ENCODE measurements at places on chromosomes 12 and 14.

- DNase-seq, result no peak
Measured at GRCh38 chr12:79174626-79175025, 310.1 kb downstream of the SYT1 start.

- no peak for DNase-seq
Measured at GRCh38 chr12:13210236-13211190, 14.0 kb downstream of the EMP1 start.

- DNase-seq, result no peak
Measured at GRCh38 chr14:101184572-101184971, 281.1 kb upstream of the RTL1 start.

DNA sequence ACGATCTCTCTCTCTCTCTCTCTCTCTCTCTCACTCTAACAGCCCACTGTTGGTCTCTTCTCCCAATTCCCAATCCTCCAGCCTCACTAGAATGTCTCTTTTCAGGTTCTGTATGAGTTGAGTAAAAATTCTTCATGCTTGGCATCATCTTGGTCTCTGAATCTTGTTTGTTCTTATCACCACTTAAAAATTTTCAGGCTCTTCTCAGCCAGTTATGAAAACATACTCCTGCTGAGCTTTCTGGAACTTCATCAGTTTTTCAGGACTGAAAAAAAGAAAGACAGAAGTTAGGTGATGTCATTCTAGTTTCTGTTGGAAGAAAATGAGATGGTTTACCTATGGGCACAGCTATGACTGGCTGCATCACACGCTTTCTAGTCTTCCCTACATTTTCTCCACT, 11.5 kb upstream of the IL22 start:
- DNase-seq, result no peak

DNA sequence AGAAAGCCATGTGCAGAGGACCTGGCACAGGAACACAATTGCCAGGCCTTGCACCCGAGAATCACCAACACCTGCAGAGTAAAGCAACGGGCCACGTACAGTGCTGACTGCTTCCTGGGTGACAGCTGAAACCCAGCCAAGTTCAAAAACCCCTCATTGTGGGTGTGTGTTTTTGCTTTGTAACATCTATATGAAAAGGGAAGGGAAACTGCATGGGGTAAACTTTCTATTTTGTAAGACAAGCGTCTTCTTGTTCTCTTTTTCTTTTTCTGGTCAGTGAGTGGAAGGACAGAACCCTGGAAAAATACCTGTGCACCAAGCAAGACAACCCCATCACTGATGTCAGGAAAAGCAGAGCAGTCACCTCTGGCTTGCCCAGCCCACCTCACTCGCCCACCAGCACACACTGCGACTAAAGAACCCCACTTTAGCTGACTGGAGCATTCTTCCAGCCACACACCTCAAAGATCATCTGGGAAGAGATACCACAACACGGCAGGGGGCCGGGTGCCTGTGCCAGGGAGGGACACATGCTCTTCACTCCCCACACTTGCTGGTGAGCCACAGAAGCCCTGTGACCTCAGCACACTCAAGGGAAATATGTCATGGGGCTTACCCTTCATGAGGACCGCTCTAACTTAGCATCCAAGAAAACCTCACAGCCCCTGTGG, 172.3 kb downstream of the NDUFA12 start:
- DNase-seq, result no peak

DNA sequence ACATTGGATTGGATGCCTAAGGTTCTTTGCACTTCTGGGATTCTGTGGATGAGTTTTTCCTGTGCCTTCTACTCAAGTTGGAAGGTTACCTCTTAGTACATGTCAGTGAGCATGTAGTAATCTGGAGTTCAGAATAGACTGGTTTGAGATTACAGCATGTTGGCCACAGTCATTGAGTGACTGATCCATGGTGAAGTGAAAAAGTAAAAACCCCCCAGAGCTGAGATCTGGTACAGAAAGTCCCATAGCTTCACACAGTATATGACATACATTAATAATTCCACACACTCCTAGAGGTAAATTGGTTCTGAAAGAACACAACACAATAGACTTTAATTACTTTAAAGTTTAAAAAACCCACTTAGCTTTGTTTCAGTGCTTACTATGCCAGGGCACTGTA, 11.9 kb upstream of the CCND2 start:
- no peak for DNase-seq

DNA sequence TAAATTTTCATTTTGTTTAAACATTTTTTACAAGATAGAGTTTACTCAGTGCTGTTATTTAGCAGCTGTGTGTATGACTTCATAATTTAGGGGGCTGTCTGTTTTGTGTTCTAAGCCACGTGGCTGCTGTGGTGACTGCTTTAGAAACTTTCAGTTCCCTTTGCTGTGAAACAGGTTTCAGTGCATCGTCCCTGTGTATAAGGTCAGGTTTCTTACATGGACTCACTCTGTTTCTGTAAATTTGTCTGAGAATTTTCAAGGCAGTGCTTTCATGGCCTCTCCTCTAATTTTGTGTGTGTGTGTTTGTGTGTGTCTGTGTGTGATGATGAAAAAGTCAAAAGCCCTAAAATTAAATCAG, 32.4 kb downstream of the BICD1 start:
- no peak for DNase-seq

DNA sequence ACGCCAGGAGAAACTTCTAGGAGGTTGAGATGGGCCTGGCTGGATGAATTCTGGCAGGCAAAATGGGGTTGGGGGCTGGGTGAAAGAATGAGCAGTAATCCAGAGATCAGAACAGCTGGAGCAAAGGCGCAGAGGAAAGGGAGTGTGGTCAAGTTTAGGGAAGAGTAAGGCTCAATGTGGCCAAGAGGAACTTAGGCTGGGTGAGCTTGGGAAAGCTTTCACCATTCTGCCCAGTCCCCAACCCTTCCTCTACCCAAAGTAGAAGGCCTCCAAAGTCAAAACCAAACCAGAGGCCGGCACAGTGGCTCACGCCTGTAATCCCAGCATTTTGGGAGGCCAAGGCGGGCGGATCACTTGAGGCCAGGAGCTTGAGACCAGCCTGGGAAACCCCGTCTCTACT, 10.2 kb upstream of the RABGGTA start:
- no peak for DNase-seq
